ENCODE measurements at places on chromosomes 16 and 17.

- no peak for DNase-seq
Observed at GRCh38 chr16:56324406-56324805, 100.9 kb downstream of the AMFR start.

DNA sequence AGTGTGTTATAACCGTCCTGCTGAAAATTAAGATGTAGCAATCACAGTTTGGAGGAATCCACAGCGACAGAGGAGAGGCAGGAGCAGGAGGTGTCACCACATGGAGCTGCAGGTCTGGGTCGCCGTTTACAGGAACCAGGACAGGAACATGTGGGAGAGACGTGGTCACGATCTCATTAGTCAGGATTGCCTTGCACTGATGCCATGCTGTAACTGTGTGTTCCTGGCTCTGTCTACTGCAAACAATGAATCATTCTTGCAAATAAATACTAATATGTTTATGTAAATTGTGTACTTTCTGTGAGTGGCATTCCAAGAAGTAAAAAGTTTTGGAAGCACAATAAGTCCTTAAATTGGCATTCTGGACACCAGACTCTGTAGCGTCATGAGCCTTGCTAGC, 271.8 kb downstream of the CPPED1 start:
- no peak for DNase-seq

GRCh38 chr16:49747654-49748053, 108.3 kb downstream of the ZNF423 start:
- DNase-seq, result no peak

- DNase-seq, result no peak
Observed at GRCh38 chr17:83075270-83075880, 4.0 kb upstream of the METRNL start.

DNA sequence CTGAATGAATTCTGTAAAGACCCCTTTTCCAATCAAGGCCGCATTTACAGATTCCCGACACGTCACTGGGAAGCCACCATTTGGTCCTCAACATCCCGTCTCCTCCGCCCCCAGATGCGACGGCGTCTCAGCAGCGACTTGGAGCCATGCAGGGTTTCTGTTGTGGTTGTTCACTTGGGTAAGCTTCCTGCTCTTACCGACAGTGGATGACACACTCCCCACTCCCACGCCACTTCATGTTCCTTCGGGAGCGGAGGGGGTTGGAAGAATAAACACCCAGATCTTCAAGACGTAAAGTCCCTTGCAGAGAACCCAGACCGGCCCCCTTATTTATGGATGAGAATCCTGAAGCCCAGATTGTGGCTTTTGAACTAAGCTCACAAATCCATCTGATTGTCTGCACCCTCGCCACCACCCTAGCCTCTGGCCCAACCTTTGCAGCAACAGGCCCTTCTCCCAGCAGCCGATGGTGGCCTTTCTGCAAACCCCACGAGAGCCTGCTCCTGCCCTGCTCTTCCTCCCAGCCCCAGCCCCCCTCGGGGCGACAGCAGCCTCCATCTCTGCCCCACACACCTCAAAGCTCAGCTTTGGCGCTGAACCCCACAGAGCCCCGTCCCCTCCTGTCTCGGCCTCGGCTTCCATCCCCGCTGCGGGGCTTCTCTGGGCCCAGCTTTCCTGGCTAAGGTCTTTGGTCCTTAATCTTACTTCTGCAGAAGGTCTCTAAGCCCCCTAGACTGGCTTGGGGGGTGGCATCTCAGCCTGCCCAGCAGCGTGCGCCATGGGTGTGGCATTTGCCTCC, 19.0 kb upstream of the OSGIN1 start:
- DNase-seq, result no peak

- no peak for DNase-seq
Observed at GRCh38 chr16:11672206-11673090, 4.2 kb downstream of the SNN start.

- DNase-seq, result no peak
Observed at GRCh38 chr16:19066988-19067348, 446 bp upstream of the COQ7 start.

- no peak for DNase-seq
Observed at GRCh38 chr17:82740906-82741759, 5.7 kb downstream of the FN3K start.

DNA sequence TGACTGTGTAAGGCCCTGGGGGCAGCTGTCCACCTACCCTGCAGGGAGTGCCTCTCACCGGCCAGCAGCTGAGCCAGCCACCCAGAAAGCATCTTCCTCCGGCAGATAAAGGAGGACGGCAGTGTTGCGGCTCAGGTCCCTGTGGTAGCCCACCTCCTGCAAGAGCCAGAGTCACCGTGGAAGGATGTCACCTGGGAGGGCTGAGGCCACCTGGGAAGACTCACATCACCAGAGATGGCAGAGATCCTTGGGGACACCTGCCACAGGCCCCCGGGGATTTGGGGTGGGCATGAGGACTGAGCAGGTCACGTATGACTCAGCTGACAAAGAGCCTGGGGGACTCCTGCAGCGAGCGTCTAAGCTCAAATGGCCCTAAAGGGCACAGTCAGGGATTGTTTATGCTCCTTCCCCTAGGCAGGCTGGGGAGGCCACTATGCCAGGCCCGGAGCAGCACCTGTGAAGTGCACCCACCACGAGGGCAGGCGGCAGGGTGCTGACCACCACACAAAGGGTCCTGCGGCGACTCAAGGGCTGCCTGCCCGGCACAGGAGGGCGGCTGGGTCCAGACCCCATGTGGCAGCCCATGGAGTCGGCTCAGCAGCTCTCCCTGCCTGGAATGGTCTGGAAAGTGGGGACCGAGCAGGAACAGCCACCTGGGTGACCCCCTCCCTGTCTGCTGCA, 44.1 kb downstream of the TNFRSF13B start:
- no peak for DNase-seq

DNA sequence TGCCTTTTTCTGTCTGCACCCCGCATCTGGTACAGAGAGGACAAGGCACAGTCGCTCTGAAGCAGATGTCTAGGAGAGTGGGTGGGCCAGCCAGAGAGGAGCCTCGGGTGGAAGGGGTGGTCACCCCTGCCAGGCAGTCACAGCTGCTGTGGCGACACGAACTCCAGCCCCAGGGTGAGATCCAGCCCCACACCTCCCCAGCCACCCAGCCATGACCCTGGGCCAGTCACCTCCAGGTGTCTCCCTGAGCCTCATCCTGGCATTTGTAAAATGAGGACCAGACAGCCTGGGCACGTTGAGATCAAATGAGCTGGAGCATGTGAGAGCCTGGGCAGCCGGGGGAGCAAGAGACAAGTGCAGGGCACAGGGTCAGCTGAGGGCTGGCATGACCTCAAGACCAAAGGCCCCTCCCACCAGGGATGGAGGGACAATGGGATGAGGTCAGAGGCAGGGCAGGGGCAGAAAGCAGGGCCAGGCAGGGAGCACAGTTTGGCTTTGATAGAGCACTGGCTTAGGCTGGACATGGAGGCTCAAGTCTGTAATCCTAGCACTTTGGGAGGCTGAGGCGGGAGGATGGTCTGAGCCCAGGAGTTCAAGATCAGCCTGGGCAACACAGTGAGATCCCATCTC, 7.7 kb downstream of the ADAM11 start:
- DNase-seq, result no peak

GRCh38 chr16:70437017-70437581, 1.8 kb downstream of the ST3GAL2 start:
- no peak for DNase-seq

DNA sequence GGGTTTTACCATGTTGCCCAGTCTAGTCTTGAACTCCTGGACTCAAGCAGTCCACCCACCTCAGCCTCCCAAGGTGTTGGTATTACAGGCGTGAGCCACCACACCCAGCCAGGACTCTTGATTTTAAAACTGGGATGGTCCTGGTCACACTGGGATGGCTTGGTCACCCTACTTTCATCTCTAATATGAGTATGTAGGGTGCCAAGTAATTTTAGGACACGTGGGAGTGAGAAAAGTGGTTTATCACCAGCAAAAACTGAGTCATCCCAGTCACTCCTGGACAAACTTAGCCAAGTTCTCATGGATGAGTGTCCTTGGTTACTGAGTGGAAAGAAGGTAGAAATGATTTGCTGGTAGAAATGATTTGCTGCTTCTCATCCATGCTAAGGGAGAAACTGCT, 9.9 kb downstream of the CLEC19A start:
- DNase-seq, result no peak

DNA sequence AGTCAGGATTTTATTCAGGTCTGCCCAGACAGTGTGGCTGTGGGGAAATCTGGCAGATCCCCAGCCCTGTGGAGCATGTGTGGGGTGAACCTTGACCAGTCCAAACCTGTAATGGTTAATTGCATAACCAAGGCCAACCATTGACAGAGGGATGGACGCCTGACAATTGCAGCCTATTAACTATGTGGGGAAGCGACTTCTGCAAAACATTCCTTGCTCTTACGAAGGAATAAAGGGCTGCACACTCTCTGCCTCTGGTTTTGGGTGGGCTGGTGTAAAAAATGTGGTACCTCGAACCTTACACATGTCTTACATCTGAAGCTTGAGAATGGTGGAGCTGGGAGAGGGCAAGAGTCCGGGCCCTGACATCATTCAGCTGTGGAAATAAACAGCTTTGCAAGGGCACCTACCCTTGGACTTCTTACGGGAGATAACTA, 35.8 kb downstream of the MAF start:
- no peak for DNase-seq

DNA sequence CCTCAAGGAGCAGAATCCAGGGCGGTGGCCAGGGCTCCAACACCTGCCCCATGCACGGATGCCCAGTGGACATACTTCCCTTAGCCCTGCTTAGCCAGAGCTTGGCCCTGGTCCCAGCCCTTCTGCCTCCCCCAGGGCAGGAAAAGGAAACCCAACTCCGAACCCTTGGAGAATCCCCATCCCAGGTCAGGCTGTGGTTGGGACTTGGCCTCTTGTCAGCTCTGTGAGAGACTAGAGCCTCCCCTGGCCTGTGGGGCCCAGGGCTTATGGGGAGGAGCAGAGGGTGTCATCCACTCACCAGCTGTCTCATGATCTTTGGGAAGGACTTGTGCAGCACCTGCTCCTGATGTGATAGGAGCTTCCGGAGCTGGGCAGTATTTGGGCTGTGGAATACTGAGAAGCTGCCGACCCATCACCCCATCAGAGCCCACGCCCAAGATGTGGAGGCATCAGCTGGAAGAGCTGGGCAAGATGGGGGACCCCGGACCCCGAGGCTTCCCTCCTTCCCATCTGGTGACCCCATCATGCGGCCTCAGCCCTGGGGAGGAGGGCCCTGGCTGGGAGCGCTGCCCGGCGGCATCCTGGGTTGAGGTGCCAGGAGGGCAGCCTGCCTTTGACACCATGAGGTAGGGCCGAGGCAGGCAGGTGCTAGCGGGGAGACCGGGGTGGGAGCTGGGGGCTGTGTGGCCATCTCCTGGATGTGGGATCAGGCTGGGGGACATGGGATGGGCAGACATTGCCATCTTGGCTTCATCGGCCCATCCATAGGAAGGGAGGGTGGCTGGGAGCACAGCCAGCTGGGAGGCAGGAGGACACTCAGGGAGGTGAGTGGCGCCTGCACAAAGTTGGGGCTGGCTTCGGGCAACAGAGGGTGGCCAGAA, 45.1 kb downstream of the TNFRSF13B start:
- DNase-seq, result no peak

DNA sequence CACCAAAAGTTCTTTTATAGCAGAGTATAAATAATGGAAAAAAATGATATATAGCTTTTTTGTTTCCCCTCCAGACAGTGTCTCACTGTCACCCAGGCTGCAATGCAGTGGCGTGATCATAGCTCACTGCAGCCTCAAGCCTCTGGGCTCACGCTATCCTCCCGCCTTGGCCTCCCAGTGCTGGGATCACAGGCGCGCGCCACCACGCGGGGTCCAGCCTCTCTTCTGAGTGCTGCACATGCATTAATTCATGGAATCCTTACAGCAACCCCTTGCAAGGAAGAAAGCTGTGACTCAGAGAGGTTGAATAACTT, 18.0 kb upstream of the ZNF629 start:
- DNase-seq, result no peak

- DNase-seq, result no peak
Observed at GRCh38 chr17:58338454-58338840, 9.9 kb upstream of the TSPOAP1 start.
